Testis (tissue), 5 donors: ENCODE measurements at places on chromosomes 6 and 20. TPM values are rescaled to one million over a fixed set of nuclear protein-coding genes. Genes with fewer than 3 reads are reported as not detected.

ENPP3 gene
- 1.6 TPM for total RNA-seq

DNA sequence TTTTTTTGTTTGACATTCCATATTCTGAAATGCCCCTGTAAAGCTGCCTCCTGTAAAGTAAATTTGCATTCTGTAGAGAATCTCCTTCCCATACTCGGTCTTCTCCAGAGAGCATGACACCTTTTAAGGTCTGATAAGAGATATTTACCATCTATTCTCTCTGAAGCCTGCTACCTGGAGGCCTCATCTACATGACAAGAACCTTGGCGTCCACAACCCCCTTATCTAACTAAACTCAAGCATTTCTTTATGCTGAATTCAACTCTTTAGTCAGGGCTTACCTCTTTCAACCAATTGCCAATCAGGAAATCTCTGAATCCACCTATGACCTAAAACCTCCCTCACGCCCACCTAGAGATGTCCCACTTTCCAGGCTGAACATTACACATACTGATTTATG is 51.6 kb downstream of the FAM184A start:
- no peaks in the 10 kb centered on the region for H3K36me3 ChIP-seq
- no peaks in the 10 kb centered on the region for H3K4me1 ChIP-seq
- no peaks in the 10 kb centered on the region for H3K27me3 ChIP-seq
- H3K27ac ChIP-seq: no peak overlapping the region
- no peak overlapping the region for H3K4me3 ChIP-seq
- DNase-seq: no peak

- peak; percentile 5 for DNase-seq
- H3K4me3 ChIP-seq: no peak overlapping the region
- peaks cover 9% of the 10 kb centered on the region for H3K4me1 ChIP-seq
- H3K27ac ChIP-seq: no peak overlapping the region
- no peaks in the 10 kb centered on the region for H3K36me3 ChIP-seq
Measured at GRCh38 chr20:47298624-47299023, 57.9 kb downstream of the ZMYND8 start.

EPHA7 gene
- 7.2 TPM for total RNA-seq

PI3 gene
- total RNA-seq: not detected

DNA sequence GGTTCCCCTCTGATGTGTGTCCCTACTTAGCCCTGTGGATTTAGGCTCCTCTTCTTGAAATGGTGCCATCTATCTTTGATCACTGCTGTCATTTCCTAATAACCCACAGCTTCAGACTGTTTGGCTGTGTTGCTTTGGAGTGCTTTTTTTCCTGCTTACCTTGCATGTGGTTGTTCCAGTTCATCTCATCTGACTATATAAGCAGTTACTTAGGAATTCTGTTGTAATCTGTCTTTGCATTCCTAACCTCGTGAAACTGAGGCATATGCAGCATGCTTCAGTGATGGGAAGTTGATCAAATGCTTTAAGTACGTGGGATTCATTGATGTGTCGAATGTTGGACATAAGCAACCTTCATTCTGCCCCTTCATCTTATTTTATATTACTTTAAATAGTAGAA is 115.8 kb upstream of the FLRT3 start:
- H3K4me1 ChIP-seq: no peaks in the 10 kb centered on the region
- no peaks in the 10 kb centered on the region for H3K27me3 ChIP-seq
- H3K4me3 ChIP-seq: no peak overlapping the region
- no peak for DNase-seq
- no peaks in the 10 kb centered on the region for H3K36me3 ChIP-seq

SEMG1 gene
- total RNA-seq: not detected

DNA sequence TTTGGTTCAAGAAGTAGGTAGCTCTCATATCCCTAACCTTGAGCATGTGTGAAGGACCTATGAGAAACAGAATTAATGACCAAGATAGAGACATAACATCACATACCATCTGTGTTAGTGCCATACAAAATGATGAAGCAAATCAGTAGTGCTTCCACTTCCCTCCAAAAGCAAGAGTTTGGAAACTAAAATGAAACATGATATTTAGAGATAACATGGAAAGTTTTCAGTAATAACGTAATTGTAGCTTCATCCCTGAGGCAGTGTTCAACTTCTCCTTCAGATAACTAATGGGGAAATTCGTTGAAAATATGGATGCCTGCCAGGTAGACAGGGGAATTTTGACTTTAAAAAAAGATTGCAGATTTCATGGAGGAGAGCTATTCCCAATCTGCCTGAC is 248.4 kb upstream of the IRAK1BP1 start:
- no peaks in the 10 kb centered on the region for H3K27me3 ChIP-seq
- DNase-seq: no peak
- no peaks in the 10 kb centered on the region for H3K36me3 ChIP-seq

DNA sequence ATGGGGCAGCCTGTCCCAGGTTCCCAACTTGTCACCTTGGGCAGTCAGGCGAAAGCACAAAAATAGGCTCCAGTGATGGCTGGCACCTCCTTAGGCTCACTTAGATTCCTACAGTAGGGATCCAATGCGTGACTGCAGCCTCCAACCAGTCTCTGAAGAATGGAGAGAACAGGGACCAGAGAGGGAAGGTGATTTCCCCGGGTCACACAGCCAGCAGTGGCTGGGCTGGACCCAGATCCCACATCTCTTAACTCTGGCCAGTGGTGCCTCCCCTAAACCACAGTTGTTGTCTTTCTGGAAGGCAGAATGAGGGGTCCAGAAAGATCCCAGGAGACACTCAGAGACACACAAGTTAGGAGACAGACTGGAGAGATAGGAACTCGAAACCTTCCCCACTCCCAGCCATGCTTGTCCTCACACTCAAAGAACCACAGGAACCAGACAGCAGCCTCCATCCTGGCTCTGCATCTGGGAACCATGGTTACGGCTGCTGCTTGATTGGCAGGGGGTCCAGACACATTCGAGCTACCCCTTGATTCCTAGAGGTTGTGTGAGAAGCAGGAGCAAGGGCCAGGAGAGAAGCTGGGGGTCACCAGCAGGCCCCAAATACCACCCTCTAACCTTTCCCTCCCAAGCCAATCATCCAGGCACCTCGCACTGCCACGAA is 33.1 kb upstream of the SIRPA start:
- H3K36me3 ChIP-seq: no peaks in the 10 kb centered on the region
- H3K27me3 ChIP-seq: no peaks in the 10 kb centered on the region
- no peaks in the 10 kb centered on the region for H3K4me1 ChIP-seq
- no peak for DNase-seq
- no peak overlapping the region for H3K27ac ChIP-seq

GRCh38 chr20:33433465-33434234 is 9.9 kb downstream of the SNTA1 start:
- peak overlapping the region; percentile 70 for H3K27ac ChIP-seq
- H3K4me1 ChIP-seq: peaks cover 33% of the 10 kb centered on the region
- DNase-seq: peak; percentile 62
- no peak overlapping the region for H3K4me3 ChIP-seq
- no peaks in the 10 kb centered on the region for H3K36me3 ChIP-seq

FLRT3 gene
- 11.6 TPM for total RNA-seq

- no peaks in the 10 kb centered on the region for H3K27me3 ChIP-seq
- no peaks in the 10 kb centered on the region for H3K36me3 ChIP-seq
- H3K4me3 ChIP-seq: no peak overlapping the region
Measured at GRCh38 chr6:169141671-169142537, 111.7 kb downstream of the THBS2 start.

DNA sequence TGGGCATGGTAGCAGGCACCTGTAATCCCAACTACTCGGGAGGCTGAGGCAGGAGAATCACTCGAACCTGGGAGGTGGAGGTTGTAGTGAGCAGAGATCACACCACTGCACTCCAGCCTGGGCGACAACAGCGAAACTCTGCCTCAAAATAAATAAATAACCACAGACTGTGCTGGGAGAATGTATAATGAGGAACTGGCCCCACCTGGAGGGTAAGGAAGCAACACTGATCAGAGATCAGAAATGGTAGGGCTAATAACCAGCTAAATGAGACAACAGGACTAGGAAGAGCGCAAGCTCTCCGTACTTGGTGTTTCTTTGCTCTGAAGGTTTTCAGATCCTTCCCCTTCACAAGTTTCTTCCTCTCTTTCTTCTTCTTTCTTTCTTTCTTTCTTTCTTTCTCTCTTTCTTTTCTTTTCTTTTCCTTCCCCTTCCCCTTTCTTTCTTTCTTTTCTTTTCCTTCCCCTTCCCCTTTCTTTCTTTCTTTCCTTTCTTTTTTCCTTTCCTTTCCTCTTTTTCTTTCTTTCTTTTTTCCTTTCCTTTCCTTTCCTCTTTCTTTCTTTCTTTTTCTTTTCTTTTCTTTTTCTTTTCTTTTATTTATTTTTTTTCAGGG is 14.6 kb downstream of the CCM2L start:
- H3K4me3 ChIP-seq: no peak overlapping the region
- no peaks in the 10 kb centered on the region for H3K27me3 ChIP-seq

- H3K27me3 ChIP-seq: no peaks in the 10 kb centered on the region
- no peak overlapping the region for H3K27ac ChIP-seq
- DNase-seq: no peak
- no peaks in the 10 kb centered on the region for H3K36me3 ChIP-seq
Measured at GRCh38 chr6:33212857-33213165, 4.5 kb downstream of the RING1 start.

GJA10 gene
- not detected for total RNA-seq

GRCh38 chr6:170575250-170575649 is 9.2 kb downstream of the PDCD2 start:
- H3K36me3 ChIP-seq: no peaks in the 10 kb centered on the region
- no peak overlapping the region for H3K27ac ChIP-seq
- H3K4me3 ChIP-seq: no peak overlapping the region
- DNase-seq: no peak

- H3K27me3 ChIP-seq: no peaks in the 10 kb centered on the region
- no peak overlapping the region for H3K4me3 ChIP-seq
- no peak overlapping the region for H3K27ac ChIP-seq
- no peaks in the 10 kb centered on the region for H3K4me1 ChIP-seq
Measured at GRCh38 chr6:133947302-133947900, 5.6 kb upstream of the TBPL1 start.

GRCh38 chr6:116229287-116229913 is 24.5 kb downstream of the TSPYL4 start:
- peak; percentile 95 for DNase-seq
- H3K4me1 ChIP-seq: no peaks in the 10 kb centered on the region
- H3K36me3 ChIP-seq: no peaks in the 10 kb centered on the region
- H3K27me3 ChIP-seq: no peaks in the 10 kb centered on the region

DNA sequence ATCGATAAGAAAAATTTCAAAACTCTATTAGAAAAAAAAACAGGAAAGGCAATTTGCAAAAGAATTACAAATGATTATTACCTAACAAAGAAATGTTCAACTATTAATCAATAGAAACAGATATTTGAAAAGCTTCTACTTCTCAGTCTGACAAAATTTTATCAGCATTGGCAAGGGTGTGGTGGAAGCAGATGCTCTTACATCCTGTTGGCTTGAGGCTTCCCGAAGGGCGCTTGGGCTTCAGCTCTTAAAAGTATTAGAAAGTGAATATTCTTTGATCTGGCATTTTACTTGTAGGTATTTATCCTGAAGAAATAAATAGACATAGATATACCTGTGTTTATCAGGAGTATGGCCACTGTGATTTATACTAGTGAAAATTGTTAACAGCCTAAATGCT is 38.7 kb downstream of the SLC35D3 start:
- H3K4me1 ChIP-seq: no peaks in the 10 kb centered on the region
- no peak for DNase-seq
- no peak overlapping the region for H3K27ac ChIP-seq
- H3K27me3 ChIP-seq: no peaks in the 10 kb centered on the region
- no peak overlapping the region for H3K4me3 ChIP-seq

DNA sequence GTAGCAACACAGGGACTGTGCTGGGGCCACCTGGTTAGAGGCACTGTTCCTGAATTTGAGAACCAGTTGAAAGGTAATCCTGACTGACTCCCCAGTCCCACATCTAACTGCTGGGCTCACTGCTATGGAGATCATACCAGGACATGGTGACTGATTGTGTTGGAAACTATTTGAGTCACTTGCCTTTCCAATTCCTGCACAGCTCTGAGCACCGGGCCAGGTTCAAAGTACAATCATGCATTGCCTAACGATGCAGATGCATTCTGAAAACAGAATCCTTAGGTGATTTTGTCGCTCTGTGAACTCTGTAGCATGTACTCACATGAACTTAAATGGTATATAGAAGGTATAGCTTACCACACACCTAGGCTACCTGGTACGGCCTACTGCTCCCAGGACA is 215.3 kb downstream of the BMP7 start:
- no peaks in the 10 kb centered on the region for H3K36me3 ChIP-seq
- no peak overlapping the region for H3K4me3 ChIP-seq
- H3K4me1 ChIP-seq: no peaks in the 10 kb centered on the region
- no peak for DNase-seq

GRCh38 chr6:87210979-87211378 is 55.6 kb downstream of the ZNF292 start:
- H3K4me1 ChIP-seq: no peaks in the 10 kb centered on the region
- no peak overlapping the region for H3K4me3 ChIP-seq
- no peaks in the 10 kb centered on the region for H3K27me3 ChIP-seq
- no peak overlapping the region for H3K27ac ChIP-seq
- no peaks in the 10 kb centered on the region for H3K36me3 ChIP-seq
- no peak for DNase-seq

DNA sequence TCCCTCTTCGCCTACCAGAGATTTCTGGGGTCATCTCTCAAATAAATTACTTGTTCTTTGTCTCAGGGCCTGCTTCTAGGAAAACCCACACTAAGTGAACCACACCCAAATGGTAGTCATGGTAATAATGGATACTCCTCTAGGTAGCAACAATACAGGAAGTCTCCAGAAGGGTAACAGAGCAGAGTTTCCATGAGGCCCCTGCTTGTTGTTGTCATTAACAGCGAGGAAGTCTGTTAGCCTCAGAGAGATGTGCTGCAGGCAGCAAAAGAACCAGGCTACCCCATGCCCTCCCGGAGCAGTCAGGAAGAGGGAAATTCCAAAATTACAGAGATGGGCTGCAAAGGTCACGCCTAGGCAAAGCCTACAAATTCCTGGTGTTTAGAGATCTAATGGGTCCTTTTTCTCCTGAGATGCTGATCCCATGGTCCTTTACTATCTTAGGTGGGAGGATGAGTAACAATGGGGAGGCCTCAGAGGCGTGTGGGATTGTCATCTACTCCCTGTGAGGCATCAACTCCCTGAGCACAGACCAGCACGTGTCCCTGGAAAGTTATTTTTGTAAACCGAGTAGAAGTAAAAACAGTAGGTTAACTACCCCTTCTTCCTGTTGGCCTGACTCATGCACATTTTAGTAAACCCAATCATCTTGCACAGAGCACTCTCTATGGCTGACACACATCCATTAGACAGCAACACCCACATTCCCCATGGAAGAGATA is 10.1 kb downstream of the ISM1 start:
- no peak overlapping the region for H3K27ac ChIP-seq
- H3K4me3 ChIP-seq: no peak overlapping the region
- H3K36me3 ChIP-seq: no peaks in the 10 kb centered on the region
